ENCODE measurements at places on chromosomes 3 and 15.

DNA sequence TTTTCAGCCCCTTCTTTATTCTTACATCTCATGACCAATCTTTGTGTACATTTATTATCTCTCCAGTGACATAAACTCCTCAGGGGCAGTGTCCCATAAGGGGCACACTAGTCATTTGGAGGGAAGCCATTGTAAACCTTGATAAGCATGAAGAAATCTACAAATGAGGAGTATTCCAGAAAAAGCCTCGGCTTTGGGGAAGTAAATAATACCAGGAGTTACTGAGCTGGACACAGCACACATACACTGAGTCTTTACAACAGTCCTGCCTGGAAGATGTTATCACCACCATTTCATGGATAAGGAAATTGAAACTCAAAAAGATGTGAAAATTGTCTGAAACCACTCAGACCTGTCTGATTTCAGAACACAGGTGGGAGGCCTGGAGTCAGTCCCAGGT lies 15.4 kb upstream of the POLR2M start:
- no peak for DNase-seq

DNA sequence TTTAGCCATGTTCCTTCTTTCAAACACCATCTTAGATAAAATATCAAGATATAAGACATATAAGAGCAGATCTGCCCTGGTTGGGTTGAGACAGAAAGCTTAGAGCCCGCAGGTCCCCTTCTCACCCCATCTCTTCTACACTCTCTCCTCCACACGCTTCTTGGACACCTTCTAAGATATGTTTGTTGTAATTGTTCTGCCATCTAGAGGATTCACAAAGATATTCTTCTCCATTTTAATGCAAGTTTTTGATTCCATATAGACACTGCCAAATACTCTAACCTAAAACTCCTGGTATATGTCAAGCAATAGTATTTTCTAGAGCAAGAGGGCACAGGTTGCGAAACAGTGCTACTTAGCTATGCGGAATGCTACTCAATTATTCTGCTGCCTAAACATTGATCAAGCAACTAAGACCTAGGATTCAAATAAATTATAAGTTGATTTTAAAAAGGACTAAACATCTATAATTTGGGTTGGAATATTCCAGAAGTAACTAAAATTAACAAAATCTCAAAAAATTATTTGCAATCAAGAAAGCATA lies 6.8 kb downstream of the CHRM5 start:
- DNase-seq = no peak

GRCh38 chr3:138781012-138781470 lies 53.7 kb downstream of the PIK3CB start:
- DNase-seq = no peak

DNA sequence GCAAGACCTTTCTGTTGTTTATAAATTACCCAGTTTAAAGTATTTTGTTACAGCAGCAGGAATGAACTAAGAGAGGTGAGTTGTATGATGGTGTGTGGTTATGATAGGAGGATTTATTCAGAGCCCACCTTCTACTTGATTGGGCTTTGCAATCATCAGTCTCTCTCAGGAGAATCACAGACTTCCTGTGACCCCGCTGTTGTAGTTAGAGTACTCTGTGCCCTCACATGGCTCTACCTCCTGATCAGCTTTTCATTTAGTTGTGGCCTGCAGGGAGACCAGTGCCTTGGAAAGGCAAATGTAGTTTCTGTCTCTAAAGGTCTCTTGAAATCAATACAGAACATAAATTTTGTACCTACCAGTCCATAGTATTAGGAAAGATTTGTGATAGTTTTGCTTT lies 7.6 kb upstream of the P2RY14 start:
- no peak for DNase-seq
